ENCODE measurements at places on chromosomes 1 and 21.

DNA sequence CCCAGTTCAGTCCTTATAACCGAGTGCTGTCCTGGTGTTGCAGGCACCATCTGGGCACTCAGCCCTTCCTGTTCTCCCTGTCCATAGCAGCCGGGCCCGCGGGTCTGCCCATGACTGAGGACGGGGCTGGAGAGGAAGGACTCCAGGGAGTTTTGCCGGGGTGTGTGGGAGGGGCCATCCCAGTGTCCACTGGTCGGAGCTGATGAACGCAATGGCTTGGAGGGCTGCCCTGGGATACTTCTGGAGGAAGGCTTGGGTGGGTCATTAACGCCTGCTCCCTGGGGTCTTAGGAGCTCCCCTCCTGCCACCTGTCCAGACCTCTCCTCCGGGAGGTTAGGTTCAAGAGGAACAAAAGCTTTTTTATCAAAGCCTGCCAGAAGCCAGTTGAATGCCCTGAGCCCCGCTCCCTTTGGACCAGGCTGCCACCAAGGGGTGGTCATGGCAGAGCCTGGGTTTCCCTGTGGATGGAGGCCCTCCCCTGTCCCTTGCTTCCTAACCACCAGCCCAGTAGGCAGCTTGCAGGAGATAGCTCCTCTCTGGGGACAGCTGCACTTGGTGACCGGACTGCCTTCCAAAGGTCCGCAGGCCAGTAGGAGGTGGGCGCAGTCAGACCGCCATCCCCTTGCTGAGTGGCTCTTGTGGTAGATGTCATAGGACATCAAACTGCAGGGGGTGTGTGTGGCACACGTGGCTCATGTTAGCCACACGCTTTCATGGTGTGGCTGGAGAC lies 61.3 kb downstream of the TRIM11 start:
- DNase-seq, result no peak

GRCh38 chr21:28150778-28151177 lies 841.9 kb downstream of the LTN1 start:
- no peak for DNase-seq

GRCh38 chr1:185250063-185250462 lies 67.0 kb downstream of the IVNS1ABP start:
- no peak for DNase-seq

DNA sequence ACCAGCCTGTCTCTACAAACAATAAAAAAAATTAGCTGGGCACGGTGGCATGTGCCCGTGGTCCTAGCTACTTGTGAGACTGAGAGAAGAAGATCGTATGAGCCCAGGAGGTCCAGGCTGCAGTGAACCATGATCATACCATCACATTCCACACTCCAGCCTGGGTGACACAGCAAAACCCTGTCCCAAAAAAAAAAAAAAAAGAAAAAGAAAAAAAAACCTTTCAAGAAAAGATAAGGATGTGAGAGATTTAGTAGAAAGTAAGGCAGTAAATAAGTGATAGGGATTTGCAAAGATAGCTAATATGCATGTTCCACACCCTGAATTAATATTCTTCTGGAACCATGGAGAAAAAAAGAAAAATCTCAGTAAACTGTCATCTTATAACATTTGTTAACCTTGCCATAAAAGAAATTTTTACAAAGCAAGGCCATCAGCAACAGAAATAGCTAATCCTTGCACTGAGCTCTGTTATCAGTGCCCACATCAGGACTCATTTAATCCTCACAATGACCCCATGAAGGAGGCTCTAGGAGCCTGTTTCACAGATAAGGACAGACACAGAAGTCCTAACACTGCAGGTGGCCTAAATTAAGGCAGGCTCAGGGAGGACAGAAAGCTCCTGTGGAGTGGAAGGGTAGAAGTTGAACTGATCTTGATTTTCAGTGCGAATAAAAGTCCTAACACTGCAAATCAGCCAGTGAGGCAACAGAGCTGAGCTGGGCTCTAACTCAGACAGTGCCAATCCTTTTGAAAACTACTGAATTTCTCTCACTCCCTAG lies 7.6 kb downstream of the GNB1 start:
- DNase-seq, result no peak

DNA sequence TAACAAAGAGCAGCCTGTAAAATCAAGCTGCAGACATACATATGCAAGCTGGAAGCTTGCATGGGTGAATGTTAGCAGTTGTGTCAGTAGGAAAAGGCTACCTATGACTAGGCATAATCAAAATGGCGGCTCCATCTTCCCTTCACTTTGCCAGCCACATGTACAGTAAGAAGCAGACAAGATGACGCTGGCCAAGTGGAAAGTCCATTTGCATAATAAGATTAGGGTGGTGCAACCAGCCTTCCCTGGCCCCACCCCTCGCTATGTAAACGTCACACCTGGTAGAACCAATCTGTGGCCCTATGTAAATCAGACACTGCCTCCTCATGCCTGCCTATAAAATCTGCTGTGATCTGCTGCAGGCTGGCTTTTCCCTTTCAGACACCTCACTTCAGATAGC lies 171.9 kb upstream of the USP25 start:
- DNase-seq, result no peak

Measured in activated T-cell treated with anti-CD3 and anti-CD28 coated beads for 4 hours (primary cell).